Activated CD8-positive, alpha-beta T cell treated with anti-CD3 and anti-CD28 coated beads for 36 hours (primary cell): ENCODE measurements at places on chromosomes 6 and 20. TPM values are rescaled to one million over a fixed set of nuclear protein-coding genes. Genes with fewer than 3 reads are reported as not detected.

Gene MAP7
- total RNA-seq, result 0.67 TPM

Gene JPH2
- total RNA-seq, result 0.47 TPM

Gene RNF182
- total RNA-seq, result not detected

Gene DPPA5
- total RNA-seq, result not detected

Gene FERMT1
- total RNA-seq, result 0.52 TPM

Gene BHLHE23
- total RNA-seq, result not detected

GRCh38 chr6:125789576-125790357 lies 993 bp upstream of the NCOA7 start:
- no peaks in the 10 kb centered on the region for H3K27me3 ChIP-seq
- peak overlapping the region; percentile 98 for H3K27ac ChIP-seq
- peak overlapping the region; percentile 84 for H3K4me3 ChIP-seq
- DNase-seq, result peak; percentile 54

GRCh38 chr20:50215926-50216325 lies 25.3 kb downstream of the CEBPB start:
- H3K36me3 ChIP-seq, result no peaks in the 10 kb centered on the region
- no peak overlapping the region for H3K4me3 ChIP-seq
- H3K27me3 ChIP-seq, result peaks cover 10% of the 10 kb centered on the region
- H3K4me1 ChIP-seq, result peaks cover 5% of the 10 kb centered on the region
- no peak overlapping the region for H3K27ac ChIP-seq
- DNase-seq, result no peak

DNA sequence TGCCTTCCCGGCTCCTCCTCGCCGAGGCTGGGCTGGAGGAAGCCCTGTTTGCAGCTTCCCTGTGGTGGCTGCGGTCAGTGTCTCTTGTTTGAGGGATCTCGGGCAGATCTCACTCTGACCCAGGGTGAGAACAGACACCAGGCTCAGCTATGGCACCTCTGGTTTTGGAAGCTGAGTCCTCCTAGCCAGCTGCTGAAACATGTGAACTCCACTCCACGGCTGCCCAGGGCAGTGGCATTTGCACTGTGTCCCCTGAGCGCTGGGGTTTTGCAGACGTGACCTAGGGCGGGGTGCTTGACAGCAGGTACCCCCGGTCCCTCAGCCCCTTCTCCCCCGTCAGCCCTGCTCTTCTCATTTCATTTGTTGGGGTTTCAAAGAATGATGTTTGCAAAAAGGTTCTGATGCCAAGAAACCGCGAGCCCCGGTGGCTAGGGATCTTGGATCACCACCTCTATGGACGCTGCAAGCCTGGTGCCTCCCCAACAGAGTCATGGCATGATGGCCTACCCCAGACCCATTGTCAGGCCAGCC lies 55.0 kb upstream of the DACT2 start:
- no peak overlapping the region for H3K4me3 ChIP-seq
- DNase-seq, result no peak

DNA sequence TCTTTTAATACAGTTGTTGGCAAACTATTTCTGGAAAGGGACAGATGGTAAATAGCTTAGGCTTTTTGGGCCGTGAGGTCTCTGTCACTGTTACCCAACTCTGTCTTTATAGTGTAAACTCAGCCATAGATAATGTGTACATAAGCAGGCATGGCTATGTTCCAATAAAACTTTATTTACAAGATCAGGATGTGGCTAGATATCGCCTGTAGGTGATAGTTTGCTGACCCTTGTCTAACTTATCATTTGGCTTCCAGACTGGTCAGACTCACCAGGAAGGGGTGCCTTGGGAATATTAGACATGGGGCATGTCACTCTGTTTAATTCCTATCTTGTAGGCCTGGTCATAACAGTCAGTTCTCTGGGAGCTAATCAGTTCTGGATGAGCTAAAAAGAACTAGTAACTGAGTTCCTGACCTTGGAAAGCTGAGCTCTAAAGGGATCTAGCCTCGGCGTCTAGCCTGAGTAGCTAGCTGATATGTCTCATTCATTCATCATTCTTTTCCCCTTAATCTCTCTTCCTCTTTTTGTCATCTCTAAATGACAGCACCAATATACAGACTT lies 163.6 kb downstream of the SLC16A10 start:
- DNase-seq, result no peak
- H3K36me3 ChIP-seq, result no peaks in the 10 kb centered on the region
- H3K27ac ChIP-seq, result no peak overlapping the region
- no peaks in the 10 kb centered on the region for H3K4me1 ChIP-seq
- H3K27me3 ChIP-seq, result no peaks in the 10 kb centered on the region
- H3K4me3 ChIP-seq, result no peak overlapping the region

DNA sequence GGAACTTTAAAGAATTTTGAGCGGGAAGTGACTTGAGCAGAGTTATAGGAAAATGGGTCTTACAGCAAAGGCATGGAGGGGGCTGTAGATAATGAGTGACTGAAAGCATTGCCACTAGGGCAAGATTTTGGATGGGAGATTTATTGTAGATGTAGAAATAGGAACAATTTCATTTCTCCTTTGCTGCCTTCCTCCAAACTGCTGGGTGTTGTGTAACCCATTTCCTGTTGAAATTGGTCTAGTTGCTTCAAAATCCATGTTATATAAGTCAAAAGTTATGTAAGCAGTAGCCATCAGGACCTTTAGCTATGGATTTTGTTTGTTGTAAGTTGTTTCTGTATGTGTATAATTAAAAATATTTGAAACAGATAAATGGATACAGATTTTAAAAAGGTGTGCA lies 11.1 kb downstream of the YWHAB start:
- H3K27me3 ChIP-seq, result no peaks in the 10 kb centered on the region
- peaks cover 82% of the 10 kb centered on the region for H3K4me1 ChIP-seq
- H3K27ac ChIP-seq, result peak overlapping the region; percentile 58
- DNase-seq, result no peak
- H3K4me3 ChIP-seq, result no peak overlapping the region
- peaks cover 61% of the 10 kb centered on the region for H3K36me3 ChIP-seq

- H3K27ac ChIP-seq, result no peak overlapping the region
- peaks cover 2% of the 10 kb centered on the region for H3K36me3 ChIP-seq
- peak; percentile 81 for DNase-seq
- H3K4me1 ChIP-seq, result peaks cover 5% of the 10 kb centered on the region
- no peaks in the 10 kb centered on the region for H3K27me3 ChIP-seq
These were observed 126.9 kb downstream of the KCNQ5 start for GRCh38 chr6:72748759-72749158.

DNA sequence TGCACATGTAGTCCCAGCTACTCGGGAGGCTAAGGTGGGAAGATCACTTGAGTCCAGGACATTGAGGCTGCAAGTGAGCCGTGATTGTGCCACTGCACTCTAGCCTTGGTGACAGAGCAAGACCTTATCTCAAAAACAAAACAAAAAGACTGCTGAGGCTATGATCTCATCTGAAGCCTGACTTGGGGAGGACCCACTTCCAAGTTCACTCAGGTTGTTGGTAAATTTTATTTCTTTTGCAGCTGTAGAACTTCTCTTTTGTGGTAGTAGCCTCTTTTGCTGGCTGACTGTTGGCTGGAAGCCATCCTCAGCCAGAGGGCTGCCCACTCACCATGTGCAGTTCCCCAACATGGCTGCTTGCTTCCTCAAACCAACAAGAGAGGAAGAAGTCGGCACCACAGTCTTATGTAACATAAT lies 36.8 kb upstream of the ME1 start:
- no peak overlapping the region for H3K27ac ChIP-seq
- H3K27me3 ChIP-seq, result peaks cover 3% of the 10 kb centered on the region
- no peaks in the 10 kb centered on the region for H3K4me1 ChIP-seq
- DNase-seq, result no peak

GRCh38 chr6:24775520-24776058 lies 852 bp downstream of the GMNN start:
- H3K4me3 ChIP-seq, result peak overlapping the region; percentile 98
- H3K4me1 ChIP-seq, result peaks cover 25% of the 10 kb centered on the region
- peak; percentile 64 for DNase-seq
- peaks cover 41% of the 10 kb centered on the region for H3K36me3 ChIP-seq
- no peaks in the 10 kb centered on the region for H3K27me3 ChIP-seq
- peak overlapping the region; percentile 100 for H3K27ac ChIP-seq

DNA sequence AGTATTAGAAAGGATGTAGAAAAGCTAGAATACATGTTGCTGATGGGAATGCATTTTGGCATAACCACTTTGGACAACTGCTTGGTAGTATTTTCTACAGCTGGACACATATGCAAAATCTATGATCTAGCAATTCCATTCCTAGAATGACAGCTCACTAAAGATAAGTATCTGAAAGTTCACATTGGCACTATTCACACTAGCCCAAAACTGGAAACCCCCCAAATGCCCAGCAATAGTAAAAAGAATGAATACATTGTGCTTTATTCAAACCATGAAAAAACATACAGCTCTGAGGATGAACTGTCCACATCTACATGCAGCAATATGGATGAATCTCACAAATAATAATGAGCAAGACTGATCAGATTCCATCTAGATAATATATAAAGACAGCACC lies 79.0 kb downstream of the PPP1R3G start:
- H3K4me3 ChIP-seq, result no peak overlapping the region
- no peak for DNase-seq
- no peak overlapping the region for H3K27ac ChIP-seq
- no peaks in the 10 kb centered on the region for H3K27me3 ChIP-seq

DNA sequence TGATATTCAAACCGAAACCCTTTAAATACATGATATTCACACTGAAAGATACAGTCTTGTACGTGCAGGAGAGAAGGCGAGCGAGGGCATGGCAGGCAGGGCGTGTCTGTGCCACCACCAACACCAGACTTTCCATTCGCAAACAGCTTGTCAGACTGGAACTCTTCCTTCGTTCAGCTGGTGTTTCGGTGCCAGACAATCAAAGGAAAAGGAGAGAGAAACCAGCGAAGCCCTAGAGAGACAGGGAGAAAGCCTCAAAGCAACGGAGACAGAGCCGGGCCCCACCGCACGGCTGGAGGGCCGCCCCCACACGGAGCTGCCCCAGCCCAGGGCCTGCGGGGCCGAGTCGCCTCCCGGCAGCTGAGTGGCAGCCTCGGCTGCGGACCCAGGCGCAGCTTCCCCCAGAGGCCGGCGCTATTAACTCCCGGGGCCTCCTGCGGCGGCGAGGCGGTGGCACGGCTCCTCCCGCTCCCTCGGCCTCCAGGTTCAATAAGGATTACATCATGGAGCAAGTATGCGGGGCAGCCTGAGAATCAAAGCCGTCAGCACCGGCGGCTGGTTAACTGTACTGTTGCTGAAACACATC lies 32.1 kb upstream of the NR2E1 start:
- peaks cover 14% of the 10 kb centered on the region for H3K4me1 ChIP-seq
- H3K4me3 ChIP-seq, result peak overlapping the region; percentile 77
- peak; percentile 61 for DNase-seq
- no peaks in the 10 kb centered on the region for H3K36me3 ChIP-seq
- peak overlapping the region; percentile 83 for H3K27ac ChIP-seq

DNA sequence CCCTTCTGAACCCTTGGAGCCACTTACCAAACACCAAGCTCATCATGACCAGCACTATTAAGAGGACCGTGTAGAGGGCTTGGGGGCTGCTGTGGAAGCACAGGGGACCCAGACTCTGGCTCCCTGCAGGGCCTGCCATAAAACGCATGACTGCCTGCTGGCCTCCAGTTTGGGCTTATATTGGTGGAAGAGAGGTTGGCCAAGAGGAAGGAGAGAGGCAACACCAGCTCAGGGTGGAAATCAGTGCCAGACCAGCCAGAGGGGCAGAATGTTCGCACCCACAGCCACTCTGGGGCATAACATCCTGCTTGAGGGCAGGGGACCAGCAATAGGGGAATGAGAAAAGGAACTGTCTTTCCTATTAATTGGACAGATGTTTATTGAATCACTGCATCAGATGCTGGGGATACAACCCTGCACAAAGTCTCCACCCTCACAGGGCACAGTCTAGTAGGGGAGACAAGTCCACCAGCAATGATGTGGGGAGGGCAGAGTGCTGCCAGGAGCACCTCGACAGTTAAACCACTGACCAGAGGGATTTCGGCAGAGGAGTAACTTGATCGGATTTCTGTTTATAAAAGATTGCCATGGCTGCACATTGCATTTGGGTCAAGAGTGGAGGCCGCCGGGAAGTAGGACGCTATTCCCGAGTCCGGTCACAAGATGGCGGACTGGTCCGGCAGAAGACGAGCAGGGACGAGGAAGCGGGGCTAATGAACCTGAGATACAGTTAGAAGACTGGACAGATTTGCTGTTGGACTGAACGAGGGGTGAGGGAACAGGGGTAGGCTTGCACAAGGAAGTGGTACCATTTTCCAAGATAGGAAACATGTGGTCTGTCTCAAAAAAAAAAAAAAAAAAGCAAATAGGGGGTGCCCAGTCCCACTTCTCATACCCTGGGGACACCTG lies at the start of gene LY6G5C:
Gene LY6G5C, minus strand, starts transcription at position 842 of the 909 bp plus-strand sequence. Its CDS starts 694 bp downstream, at position 148.
- peaks cover 11% of the 10 kb centered on the region for H3K4me1 ChIP-seq
- H3K27me3 ChIP-seq, result no peaks in the 10 kb centered on the region
- DNase-seq, result peak; percentile 73
- peaks cover 1% of the 10 kb centered on the region for H3K36me3 ChIP-seq
- H3K4me3 ChIP-seq, result peak within 1 kb of the TSS; percentile 65

DNA sequence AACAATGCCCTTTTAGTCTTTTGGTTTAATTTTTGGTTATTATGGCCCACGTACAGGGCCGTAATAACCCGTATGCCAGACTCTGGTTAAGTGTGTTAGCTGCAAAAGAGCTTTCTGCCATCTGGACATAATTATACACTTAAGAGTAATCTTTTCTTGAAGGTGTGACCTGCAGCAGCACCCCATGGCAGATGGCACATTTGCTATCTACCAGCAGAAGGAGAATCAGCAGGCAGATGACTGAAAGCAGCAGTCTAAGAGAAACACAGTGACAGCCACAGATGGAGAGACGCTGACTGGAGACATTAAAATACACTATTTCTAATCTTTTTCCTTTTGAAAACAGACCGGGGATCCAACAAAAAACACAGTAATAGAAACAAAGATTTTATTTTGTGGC lies 18.7 kb downstream of the ASF1A start:
- peak overlapping the region; percentile 47 for H3K27ac ChIP-seq
- H3K4me3 ChIP-seq, result no peak overlapping the region
- peaks cover 48% of the 10 kb centered on the region for H3K36me3 ChIP-seq

DNA sequence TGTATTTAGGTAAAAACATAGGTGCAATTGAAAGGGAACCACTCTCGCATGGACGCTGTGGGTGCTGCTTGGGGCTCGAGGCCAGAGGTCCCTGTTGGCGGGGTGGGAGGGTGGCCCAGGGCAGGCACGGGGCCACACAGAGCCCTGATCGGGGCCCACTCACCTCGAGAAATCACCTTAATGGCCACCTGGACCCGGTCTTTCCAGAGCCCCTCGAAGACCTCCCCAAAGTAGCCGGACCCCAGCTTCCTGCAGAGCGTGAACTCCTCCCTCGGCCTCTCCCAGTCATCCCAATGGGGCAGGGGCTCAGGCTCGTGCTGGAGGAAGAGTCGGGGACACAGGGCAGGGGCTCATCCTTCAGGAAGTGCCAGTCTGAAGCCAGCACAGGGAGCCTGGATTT lies 3.8 kb downstream of the PTK6 start:
- H3K27ac ChIP-seq, result no peak overlapping the region
- DNase-seq, result no peak
- no peak overlapping the region for H3K4me3 ChIP-seq
